ENCODE measurements at places on chromosomes 1 and 21.

GRCh38 chr1:203271962-203272632 lies 33.2 kb upstream of the BTG2 start:
- DNase-seq = no peak

DNA sequence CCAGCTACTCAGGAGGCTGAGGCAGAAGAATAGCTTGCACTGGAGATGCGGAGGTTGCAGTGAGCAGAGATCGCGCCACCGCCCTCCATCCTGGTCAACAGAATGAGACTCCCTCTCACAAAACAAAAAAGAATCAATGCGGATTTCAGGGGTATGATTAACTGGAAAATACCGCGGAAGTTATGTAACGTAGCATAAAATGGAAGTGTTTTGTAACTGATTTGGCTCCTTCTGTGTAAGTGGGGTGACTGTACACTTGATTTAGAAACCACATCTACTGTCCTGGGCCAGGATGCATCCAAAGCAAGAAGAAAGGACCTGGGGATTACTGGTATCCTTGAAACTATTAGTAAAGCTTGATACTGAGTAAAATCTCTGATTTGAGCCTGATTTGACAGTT lies 3.1 kb upstream of the VAMP4 start:
- DNase-seq = no peak

DNA sequence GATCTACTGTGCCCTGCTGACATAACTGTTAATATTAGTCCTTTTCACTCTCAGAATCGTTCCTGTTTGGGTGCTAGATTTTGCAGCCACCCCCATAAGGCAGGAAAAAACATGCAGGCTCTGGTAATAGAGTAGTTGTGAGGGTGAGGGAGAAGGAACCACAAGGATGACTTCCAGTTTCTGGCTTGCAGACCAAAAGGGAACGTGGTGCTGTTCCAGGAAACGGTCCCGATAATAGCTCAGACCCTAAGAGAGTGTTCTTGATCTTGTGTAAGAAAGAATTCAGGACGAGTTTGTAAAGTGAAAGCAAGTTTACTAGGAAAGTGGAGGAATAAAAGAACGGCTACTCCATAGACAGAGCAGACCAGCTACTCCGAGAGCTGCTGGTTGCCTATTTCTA lies 50.7 kb upstream of the RHOU start:
- no peak for DNase-seq

DNA sequence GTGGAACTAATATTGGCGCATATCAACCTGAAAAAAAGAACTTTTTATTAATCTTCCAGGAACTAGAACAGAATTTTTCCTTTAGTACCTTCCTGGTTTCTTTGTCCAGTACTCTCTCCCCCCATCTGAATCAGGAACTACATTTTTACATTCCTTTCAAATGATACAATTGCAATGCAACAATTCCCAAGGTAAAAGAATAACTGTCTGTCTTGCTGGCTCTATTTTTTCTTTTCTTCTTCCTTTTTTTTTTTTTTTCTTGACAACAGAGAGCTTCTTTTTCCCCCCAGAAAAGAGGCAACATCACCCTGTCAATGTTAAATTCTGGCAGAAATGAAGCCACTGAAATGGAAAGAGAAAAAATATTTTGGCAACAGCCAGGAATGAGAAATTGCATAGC lies 4.5 kb upstream of the CD101 start:
- DNase-seq = no peak

GRCh38 chr1:32874860-32875752 lies 4.4 kb upstream of the FNDC5 start:
- DNase-seq = no peak

DNA sequence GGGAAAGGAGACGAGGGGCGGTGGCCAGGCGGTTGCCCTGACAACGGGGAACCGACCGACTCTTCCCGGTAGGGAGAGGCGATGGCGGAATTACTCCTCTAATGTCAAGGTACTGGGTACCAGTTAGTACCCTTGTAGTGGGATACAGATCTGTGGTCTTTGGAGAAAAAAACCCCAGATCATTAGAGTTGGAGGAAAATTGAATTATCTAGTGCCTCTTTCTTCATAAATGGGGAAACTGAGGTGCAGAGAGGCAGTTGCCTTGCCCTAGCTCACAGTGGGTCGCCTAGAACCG lies 545 bp upstream of the PEF1 start:
- DNase-seq = no peak

DNA sequence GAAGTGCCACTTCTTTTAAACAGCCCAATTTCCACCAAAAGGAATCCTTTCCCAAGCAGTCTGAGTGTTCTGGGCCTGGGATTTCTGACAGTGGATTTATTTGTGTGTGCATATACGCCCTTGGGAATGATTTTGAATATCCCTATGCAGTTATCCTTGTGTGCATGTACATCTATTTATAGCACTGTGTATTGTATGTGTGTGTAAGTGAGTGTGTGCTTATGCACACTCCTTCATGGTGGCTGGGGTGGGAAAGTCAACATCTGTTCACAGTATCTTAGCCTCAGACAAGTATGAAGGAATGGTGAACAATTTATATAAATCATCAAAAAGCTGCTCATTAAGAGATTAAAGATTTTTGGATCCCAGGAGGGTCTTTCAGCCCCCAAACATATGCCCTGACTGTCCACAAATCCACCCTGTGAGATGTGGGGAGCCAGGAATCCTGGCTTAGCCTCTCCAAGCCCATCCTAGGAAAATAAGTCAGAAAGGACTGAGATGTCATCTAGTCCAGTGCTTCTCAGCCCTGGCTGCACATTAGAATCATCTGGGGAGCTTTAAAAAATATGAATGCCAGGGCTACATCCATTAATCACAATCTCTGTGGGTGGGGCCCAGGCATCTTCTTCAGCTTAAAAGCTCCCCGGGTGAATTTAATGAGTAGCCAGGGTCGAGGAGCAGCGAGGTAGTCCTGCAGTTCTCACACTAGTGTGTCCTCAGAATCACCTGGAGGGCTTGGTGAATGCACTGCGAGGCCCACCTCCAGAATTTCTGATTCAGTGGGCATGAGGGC lies 101.4 kb downstream of the PLXNA2 start:
- no peak for DNase-seq

GRCh38 chr1:65866439-65866838 lies 73.7 kb downstream of the PDE4B start:
- DNase-seq = no peak

- DNase-seq = no peak
Observed at GRCh38 chr1:36458910-36459309, 5.3 kb downstream of the MRPS15 start.

DNA sequence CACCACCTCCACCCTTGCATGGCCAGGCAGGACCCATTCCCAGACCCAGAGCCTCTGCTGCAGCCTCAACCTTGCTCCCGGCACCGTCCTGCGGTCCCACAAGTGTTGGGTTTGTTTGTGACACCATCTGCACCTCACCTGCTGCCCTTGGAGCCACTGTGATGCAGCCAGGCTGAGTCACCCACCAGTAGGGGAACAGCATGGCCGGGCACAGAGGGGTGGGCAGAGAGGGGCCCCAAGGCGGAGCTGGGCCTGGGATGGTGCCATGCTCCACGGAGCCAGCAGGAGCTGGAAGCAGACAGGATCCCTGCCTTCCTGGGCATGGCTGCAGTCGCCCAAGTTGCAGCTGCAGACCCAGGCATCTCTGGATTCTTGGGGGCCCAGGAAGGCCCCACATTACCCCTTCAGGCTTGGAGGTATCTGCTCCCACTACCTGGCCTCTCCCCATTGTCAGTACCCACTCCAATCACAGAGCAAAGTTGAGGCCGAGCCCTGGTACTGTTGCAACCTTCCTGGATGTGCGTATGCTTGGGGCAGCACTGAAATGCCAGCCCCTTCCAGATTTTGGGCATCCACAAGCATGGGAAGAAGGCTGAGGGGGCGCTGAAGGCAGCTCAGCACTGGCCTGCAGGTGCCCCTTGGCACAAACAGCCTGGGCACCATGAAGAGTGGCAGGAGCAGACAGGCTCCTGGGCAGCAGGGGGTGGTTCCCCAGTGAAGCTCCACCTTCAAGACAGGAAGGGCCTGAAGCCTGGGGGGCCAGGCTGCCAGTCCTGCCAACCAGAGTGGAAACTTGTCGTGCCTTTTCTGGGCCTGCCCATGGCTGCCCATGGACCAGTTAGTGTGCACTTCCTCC lies 172.8 kb downstream of the MATN1 start:
- DNase-seq = no peak

DNA sequence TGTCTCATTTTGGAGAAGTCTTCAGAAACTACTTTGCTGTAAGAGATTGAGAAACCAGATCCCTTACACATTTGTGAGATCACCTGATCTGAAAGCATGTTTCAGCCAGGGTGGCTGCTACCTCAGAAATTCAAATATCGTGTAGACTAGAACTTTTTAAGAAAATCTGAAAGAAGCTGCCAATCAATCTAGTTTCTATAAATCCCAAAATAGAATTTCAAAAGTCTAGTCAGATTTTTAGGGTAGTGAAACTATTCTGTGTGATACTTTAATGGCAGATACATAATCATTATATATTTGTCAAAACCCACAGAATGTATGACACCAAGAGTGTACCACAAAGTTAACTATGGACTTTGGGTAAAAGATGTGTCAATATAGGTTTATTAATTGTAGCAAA lies 79.9 kb upstream of the PLPPR5 start:
- no peak for DNase-seq

- no peak for DNase-seq
Observed at GRCh38 chr1:13793088-13793730, 93.2 kb downstream of the PRDM2 start.

GRCh38 chr1:59229138-59229537 lies 67.8 kb upstream of the FGGY start:
- DNase-seq = no peak

GRCh38 chr1:43836267-43836951 lies 97.2 kb upstream of the ARTN start:
- DNase-seq = no peak

GRCh38 chr1:107935396-107936064 lies 29.4 kb downstream of the VAV3 start:
- DNase-seq = no peak

DNA sequence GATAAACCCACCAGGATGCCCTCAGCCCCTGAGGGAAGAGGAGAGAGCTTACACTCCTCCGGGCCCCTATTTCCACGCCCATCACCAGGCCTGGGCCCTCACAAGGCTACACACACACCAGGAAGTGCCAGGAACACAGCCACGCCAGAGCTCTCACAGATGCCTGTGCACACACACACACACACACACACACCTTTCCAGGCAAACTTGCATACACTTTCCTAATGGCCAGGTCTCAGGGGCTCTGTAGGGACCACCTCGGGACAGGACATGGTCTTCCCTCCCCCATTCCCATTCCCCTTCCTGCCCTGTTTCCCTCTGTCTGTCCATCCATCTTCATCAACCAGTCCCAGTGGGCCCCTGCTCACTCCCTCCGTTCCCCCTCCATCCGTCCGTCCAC lies 9.7 kb upstream of the EPHA2 start:
- no peak for DNase-seq

- DNase-seq = no peak
Observed at GRCh38 chr1:164937291-164937690, 378.3 kb downstream of the PBX1 start.

- DNase-seq = peak; percentile 42
Observed at GRCh38 chr1:206843626-206844025, 21.8 kb upstream of the IL20 start.

DNA sequence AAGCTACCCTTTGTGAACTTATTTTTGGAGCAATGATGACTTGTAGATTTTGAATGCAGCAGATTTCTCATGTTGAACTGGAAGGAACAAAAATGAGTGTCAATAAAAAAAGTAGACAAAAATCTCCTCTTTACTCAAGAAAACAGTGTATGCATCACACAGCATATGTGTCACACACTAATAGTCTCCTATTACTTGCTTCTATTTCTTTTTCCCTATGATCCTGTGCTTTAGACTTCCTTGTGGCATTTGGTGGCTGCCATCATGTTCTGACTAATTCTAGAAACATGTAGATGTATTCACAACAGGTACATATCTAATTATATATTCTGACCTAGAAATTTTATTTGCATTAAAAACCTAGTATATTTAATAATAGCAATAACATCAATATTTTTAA lies 14.3 kb downstream of the RC3H1 start:
- DNase-seq = no peak

DNA sequence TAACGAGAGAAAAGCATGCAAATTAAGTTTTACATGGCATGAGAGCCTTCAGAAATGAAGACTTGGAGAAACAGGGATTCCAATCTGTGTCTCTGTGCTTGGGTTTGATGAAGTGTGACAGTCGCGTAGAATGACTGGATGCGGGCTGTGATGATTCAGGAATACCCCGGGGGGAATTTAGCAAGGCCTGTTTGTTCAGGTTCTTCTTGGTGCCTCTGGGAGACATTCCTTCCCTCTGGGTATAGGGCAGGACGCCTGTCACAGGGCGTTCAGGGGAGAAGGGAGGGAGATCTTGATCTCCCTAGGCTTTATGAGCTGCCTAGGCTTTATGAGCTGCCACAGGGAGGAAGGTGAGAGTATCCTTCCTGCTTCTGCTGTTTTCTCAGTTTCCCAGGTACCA lies 36.6 kb downstream of the DOP1B start:
- no peak for DNase-seq

GRCh38 chr1:186618401-186619170 lies 61.6 kb downstream of the PTGS2 start:
- no peak for DNase-seq

- no peak for DNase-seq
Observed at GRCh38 chr1:162357681-162358266, 18.9 kb downstream of the SPATA46 start.

- DNase-seq = no peak
Observed at GRCh38 chr21:46196733-46197132, 12.5 kb upstream of the SPATC1L start.

GRCh38 chr1:230141021-230141648 lies 74.1 kb downstream of the GALNT2 start:
- DNase-seq = no peak

DNA sequence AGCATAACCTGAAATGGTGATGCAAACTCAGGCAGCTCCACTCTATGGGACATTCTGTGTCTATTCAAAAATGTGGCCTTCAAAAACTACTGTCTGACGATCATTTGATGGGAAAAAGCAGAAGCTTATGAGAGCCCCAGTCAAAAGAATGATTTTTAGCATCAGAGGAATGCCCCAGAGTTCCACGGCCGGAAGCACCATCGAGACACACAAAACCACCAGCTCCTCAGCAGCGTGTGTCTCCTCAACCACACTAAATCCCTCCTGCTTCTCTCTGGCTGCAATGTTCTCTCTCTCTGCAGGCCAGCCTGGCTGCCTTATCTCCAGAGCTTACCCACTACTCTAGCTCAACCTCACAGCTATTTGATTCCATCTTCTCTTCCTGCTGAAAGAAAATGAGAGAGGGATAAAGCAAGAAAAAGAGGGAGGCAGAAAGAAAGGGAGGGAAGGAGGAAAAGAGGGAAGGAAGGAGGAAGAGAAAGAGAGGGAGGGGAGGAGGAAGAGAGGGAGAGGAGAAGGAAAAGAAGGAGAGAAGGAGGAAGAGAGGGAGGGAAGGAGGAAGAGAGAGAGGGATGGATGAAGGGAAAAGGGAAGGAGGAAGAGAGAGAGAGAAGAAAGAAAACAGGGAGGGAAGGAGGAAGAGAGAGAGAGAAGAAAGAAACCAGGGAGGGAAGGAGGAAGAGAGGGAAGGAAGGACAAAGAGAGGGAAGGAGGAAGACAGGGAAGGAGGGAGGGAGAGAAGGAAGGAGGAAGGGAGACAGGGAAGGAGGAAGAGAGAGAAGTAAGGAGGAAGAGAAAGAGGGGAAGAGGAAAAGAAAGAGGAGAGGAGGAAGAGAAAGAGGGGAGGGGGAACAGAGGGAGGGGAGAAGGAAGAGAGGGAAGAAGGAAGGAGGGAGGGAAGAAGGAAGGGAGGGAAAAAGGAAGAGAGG lies 33.5 kb upstream of the LAPTM5 start:
- no peak for DNase-seq
